ENCODE measurements at places on chromosomes 6 and 20.

DNA sequence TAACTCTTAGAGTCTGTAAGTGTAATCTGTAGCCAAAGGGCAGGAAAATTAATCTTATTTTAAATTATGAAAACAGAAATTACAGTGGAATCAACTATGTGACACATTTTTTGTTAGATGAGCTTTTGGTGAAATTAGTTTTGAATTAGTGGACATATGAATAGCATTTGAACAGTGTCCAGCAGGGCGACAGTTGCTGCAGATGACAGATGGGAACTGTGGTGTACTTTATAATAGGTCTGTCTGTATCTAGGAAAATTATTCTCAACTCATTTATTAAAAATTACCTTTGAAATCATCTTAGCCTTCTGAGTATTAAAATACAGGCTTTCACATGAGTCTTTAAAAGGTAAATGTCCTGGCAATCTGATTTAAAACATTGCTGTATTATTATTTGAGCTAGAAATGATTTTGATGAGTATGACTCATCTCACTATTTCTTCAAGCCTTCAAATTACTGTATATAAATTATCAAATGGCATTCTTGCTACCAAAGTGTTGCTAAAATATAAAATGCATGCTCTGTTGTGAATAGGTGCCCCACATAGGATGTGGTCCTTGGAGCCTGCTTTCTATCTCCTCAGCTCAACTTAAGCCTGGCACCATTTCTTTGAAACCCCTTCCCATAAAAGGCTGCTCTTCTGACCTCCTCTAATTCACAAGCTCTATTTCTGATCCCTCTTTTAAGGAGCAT lies 150.4 kb downstream of the C6orf58 start:
- no peak for DNase-seq

DNA sequence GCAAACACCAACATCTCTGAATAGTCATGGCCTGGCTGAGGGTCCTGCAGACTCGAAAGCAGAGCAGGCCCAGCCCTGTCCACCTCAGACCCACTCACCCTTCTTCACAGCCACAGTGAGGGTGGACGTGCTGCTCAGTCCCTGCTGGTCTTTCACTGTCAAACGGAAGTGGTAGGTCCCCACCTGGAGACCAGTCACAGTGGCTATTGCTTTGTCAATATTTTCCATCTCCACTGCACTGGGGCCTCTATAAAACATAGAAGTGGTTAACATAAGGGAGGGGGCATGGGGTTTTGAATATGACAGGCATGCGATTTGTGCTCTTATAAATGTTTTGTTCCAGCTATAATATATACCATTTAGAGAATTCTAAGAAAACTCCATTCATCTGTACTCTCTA lies 73.9 kb downstream of the ALDH5A1 start:
- no peak for DNase-seq

GRCh38 chr20:34037767-34038166 lies 44.1 kb downstream of the RALY start:
- DNase-seq, result no peak

- DNase-seq, result peak; percentile 59
Observed at GRCh38 chr6:56637640-56638039, 5.0 kb downstream of the DST start.

Measured in HTR-8/SVneo (cell line).